ENCODE measurements at places on chromosomes 4 and X.

- no peak for DNase-seq
Measured at GRCh38 chr4:20313237-20314030, 61.7 kb downstream of the SLIT2 start.

DNA sequence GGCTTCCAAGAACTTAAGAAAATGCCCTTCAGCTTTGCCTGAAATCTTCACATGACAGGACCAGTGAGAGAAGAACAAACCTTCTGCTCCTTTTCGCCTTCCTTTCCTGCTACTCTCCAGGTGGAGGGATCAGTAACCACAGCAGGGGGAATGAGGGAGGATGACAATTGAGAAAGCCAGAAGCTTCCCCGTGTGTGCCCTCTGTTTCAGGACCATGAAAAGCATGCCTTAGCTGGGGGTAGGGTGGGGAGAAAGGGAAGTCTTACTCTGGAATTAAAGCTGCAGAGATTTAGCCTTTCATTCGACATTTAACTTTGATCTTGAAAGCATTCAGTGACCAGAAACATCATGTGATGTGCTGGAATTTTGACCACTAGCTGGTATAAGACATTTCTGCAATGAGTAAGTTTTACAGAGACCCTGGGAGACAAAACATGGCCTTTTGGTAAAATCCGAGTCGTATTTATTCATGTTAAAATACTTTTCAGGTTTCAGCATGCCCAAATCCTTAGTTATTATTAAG is 10.6 kb upstream of the PUDP start:
- no peak for DNase-seq

DNA sequence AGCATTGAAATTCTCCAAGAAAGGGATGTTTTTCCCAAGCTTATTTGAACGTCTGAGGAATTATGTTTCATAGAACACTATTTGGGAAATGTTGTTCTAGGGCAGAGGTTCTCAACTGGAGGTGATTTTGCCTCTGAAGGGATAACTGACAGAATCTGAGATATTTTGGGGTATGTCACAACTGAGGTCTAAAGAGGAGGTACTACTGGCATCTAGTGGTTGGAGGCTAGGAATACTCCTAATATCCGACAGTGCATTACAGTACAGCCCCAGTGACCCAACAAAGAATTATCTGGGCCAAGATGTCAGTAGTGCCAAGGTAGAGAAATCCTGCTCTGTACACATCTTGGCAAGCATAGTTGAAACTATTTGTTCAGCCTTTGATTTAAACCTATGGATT is 6.4 kb downstream of the HSPA4L start:
- no peak for DNase-seq

- DNase-seq, result no peak
Measured at GRCh38 chr4:7770224-7771050, 169.2 kb downstream of the AFAP1 start.

- DNase-seq, result no peak
Measured at GRCh38 chr4:37802068-37802666, 24.3 kb upstream of the PGM2 start.

DNA sequence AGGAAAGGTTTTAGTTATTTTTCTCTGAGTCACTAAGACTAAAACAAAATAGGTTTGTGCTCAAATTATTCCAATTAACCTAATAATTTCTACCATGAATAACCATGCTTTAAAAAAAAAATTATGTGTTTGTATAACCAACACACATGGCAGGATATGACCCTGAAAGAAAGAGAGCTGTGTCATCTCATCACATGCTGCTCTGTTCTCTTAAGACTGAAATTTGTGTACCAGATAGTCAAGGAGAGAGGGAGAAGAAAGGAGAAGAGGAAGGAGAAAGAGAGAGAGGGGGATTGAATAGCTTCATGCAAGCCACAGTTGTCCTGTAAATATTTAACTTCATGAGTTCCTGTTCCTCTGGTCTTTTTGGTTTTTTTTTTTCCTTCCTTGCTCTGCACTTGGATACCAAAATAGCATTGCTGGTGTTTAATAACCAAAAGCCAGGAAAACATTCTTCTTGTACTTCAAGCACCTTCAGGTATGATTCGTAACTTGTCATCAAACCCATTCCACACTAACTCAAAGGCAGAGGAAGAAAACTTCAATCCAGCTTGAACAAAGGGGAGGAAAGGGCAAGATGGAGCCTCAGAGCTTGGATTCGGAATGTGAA is 6.4 kb upstream of the PROM1 start:
- DNase-seq, result no peak

DNA sequence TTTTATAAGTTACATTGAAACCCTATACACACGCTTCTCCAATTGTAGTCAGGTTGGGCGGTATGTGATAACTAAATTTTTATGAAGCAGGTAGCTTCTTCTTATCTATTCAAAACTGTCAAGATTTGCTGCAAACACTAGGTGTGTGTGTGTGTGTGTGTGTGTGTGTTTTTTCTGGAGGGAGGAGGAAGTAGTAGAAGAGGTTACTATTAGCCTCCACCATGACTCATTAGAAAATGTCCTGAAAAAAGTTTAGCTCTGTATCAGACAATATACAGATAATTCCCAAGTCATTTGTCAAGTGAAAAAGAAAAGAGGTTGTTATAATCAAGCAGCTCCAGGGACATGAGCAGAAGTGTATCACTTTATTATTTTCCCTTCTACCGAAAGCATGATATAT is 33.9 kb downstream of the PCDH7 start:
- no peak for DNase-seq

DNA sequence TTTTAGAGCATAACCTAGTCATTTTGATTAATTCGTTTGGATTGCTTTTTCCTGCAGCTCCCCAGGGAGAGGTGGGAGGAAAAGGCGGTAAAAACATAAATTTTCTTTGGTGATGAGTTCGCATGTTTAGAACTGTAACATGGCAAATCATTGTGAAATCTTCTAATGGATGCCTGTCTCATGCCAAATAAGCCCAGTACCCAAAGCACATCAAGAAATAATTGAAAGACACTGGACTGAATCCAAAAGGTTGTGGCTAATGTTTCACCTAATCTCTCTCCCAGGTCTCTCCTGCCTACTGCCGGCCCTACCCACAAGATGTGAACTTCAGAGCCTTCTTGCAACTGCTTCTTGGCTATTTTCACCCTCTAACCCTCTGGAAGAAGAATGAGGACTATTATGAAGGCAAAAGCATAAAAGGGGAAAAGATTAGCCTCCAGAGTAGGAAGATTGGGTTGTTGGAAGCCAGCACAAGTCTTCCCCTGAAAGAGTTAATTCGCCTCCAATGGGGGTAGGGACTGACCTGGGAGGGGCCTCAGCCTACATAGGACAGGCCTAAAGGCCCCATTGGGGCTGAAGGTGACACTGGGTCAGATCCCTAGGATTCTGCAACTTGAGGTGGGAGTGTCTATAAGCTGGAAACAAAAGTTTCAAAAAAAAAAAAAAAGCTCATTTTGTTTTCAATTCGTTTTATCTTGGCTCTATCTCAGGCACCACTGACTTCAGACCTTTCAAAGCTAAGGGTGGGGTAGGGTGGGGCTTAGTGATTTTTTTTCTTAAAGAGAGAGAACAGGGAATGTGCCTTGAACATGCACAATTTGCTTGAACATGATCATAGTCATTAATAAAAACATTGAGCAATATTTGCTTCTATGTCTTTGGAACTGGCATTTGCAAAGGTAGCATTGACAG is 278.6 kb upstream of the KLF3 start:
- DNase-seq, result no peak

DNA sequence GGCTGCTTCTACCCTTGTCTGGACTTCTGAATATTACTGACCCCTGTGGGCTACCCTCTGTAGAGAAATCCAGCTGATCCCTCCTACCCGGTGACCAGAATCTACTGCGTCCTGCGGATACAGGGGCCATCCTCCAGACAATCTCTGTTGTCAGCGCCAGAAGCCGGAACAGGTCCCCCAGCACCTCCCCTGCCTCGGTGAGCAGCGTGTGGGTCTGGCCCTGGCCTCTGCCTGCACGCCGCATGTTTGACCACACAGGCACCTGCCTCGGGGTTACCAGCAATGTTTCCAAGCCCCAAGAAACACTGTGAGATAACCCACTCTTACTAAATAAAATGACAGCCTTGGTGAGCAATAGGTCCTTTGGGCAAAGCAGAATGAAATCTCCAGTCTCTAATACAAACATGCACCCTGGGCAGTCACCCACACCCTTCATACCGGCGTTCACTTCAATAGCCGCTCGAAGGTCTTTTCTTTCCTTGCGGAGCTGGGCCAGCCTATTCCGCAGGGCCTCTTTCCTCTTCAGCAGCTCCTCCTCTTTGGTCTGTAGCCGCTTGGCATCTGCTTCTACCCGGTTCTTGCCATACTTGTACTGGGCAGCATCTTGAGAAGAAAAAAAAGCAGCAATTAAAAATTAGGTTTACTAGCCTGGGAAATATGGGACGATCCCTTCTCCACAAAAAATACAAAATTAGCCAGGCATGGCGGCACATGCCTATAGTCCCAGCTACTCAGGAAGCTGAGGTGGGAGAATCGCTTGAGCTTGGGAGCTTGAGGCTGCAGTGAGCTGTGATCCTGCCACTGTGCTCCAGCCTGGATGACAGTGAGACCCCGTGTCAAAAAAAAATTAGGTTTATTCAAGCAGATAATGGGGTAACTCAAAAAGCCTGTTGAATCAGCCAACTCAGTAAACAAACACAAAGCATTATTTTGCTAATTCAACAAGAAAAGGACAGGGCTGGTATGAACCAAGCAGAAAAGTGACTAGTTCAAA is 165.1 kb downstream of the AFAP1 start:
- no peak for DNase-seq

GRCh38 chrX:276581-277201 is 4.5 kb upstream of the PLCXD1 start:
- no peak for DNase-seq

- no peak for DNase-seq
Measured at GRCh38 chr4:158949099-158949498, 153.8 kb upstream of the RAPGEF2 start.

DNA sequence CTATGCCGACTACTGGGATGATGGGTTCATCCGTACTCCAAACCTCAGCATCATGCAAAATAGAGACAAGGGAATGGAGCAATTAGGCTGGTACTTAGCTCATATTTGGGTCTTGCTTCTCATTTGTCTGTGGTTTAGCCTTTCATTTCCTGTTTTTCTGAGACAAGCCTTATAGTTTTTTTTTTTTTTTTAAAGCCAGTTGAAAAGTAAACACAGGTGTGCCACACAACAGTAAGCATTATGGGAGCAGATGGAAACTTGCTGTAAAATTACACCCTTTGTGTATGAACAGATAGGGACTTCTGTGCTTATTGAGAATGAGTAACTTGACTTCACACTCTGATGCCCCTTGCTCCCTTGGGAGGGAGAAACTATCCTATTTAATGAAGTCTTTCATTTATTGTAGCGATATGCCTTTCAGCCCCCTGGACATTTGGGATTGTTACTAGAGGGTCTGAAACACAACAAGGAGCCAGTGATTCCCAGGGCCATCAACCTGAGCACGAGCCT is 13.7 kb downstream of the RASSF6 start:
- DNase-seq, result no peak

GRCh38 chr4:167775375-167775774 is 317.0 kb upstream of the ANXA10 start:
- no peak for DNase-seq

GRCh38 chr4:183205709-183206108 is 106.7 kb downstream of the WWC2 start:
- no peak for DNase-seq

- no peak for DNase-seq
Measured at GRCh38 chr4:69239557-69240168, 25.1 kb upstream of the UGT2B11 start.

DNA sequence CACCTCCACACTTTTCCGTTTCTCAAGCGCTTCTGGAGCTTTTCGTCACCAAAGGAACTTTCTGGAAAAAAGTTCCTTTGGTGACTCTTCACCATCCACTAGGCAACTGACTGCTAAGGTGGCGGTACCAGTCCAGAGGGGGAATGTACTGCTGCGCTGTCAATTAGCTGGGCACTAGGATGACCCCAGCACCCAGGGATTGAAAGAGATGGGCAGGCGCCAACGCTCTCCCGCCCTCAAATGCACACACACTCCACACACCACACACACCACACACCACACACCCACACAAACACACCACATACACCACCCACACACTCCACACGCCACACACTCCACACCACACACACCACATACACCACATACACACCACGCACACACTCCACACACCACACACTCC is 10.4 kb downstream of the PRDM8 start:
- no peak for DNase-seq

GRCh38 chr4:170169699-170170098 is 79.9 kb upstream of the AADAT start:
- no peak for DNase-seq

- no peak for DNase-seq
Measured at GRCh38 chr4:158163941-158164767, 8.7 kb downstream of the GASK1B start.

DNA sequence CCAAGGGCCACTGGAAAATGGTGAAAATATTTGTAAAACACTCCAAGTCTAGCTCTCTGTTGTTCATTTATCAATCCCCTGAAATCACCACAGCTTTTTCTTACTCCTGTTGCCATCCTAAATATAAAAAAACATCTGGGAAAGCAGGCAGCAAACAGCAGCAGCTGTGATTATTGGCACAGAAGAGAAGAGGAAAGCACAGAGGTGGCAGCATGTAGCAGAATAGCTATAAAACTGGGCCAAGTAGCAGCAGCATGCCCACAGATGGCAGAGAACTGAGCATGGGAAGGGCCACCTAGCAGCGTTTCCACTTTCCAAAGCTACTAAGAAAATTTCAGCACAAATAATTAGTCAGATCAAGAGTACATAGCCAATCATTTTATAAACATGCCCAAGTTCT is 307.2 kb downstream of the SLC7A11 start:
- DNase-seq, result no peak

DNA sequence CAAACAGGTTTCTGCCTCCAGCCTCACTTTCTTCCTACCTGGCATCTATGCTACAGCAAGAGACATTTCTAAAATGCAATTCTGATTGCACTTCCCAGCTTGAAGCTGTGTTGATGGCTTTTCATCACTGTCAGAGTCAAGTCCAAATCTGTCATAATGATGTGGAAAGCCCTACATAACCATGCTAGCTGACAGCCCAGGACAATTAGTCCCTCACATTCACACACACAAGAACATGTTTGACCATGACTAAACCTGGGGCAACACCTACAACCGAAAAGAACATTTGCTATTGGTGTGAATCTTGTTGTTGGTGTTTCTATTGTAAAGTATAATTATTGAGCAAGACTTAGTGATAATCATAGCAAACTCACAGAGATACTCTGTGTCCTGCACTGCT is 58.2 kb downstream of the PPM1K start:
- DNase-seq, result no peak

GRCh38 chr4:7980036-7980435 is 40.4 kb upstream of the AFAP1 start:
- DNase-seq, result no peak

Data from activated CD4-positive, alpha-beta T cell treated with anti-CD3 and anti-CD28 coated beads, Interleukin-2, amount 50 U/mL, for 1 hour (primary cell).